Germinal center (tissue), 1 donor: ENCODE measurements at places on chromosomes 12 and 14.

- DNase-seq, result peak; percentile 30
Measured at GRCh38 chr12:27015730-27016076, 1.5 kb upstream of the TM7SF3 start.

DNA sequence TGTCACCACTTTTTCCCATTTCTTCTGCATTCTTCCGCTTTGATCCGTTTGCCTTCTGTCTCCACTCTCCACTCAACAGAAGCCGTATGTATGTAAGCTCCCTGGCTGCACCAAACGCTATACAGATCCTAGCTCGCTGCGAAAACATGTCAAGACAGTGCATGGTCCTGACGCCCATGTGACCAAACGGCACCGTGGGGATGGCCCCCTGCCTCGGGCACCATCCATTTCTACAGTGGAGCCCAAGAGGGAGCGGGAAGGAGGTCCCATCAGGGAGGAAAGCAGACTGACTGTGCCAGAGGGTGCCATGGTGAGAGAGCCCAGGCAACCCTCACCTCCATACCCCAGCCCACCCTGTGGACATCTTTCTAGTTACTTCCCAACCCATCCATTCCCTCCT lies 8.3 kb downstream of the GLI1 start:
- no peak for DNase-seq

DNA sequence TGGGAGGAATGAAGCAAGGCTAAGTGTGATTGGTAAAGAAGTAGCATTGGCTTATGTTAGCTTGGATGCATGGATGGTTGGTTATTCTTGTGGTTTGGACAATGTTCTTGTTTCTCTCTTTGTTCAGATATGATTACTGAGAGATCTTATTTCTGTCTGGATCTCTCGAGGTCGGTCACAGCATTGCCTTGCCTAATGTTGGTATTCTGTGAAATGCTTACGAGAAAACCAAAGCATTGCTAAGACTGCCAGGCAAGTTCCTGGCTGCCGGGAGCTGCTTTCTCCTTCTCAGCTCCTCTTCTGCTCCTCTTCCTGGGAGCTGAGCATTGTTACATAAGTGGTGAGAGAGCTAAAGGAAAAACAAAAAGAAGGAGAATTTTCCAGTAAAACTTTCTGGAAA lies 7.4 kb upstream of the RND1 start:
- no peak for DNase-seq

DNA sequence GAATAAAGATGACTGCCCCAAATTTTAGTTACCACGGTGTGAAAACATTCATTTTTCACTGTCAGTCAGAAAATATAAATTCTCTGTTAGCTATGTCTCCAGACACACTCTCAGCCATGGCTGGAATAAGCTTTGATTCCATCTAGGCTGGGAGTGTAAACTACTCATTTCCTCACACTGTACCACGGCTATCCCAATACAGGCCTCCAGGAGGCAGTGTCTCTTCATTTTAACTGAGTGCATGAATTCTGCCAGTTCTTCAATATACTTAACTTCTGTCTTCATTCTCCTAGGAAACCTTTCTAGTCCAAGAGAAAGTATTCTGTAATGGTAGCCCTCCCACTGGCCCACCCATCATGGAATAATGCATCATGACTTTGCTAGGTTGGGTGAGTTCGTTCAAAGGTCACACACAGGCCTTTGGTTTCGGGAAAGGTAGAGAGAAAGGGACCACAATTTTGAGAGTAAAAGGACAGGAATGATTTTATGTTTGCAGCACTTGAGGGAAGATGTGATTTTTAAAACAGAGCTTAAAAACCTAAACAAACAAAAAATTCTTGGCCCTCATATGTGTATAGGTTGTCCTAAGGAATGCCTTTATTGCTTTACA lies 381.1 kb downstream of the SEC23A start:
- peak; percentile 22 for DNase-seq

GRCh38 chr14:96508900-96509299 lies 6.7 kb downstream of the PAPOLA start:
- DNase-seq, result no peak

GRCh38 chr14:54893151-54893760 lies 9.4 kb downstream of the GCH1 start:
- peak; percentile 46 for DNase-seq
